ENCODE measurements at places on chromosomes 5 and 9.

- no peak for DNase-seq
These were observed 112.0 kb downstream of the DOCK8 start for GRCh38 chr9:326667-327066.

GRCh38 chr5:74651710-74652109, 11.2 kb upstream of the ENC1 start:
- no peak for DNase-seq

DNA sequence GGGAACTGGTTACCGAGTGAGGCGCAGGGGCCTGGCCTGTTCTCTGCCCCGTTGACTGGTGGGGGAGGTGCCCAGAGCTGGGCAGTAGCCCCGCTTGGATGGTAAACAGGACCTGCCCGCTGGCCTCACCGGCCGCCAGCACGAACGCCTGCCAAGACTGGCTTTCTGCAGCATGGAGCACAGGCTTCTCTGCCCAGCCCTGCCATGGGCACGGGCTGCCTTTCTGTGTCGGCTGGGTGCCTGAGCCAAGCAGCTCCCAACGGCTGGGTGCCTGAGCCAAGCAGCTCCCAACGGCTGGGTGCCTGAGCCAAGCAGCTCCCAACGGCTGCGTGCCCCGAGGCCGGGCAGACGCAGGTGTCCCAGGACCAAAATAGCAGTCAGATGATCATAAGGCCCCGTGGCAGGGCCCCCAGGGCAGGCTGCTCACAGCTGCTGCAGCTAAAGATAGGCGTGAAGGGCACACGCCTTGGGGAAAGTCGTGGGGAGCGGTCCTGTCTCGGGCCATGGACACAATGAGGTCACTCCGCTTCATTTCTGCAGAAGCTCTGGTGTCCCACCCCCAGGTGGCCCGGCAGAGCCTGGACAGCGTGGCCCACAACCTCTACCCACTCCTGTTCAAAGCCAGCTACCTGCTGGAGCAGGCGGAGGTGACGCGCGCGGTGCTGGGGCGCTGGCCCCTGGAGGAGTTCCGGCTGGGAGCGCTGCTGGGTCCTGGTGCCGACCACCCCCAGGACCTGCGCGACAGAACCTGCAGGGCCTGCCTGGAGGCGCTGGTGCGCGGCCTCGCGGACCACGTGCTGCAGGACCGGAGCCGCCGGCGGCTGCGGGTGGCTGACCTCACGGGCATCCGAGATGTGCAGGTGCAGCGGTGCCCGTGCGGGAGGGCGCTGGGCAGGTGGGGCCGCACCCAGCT, at the start of gene LRRC14B:
Gene LRRC14B (plus strand): TSS at position 460 of the 913 bp plus-strand sequence. CDS start 44 bp downstream, at position 504.
- no peak for DNase-seq

- DNase-seq = no peak
These were observed 107.3 kb downstream of the DAB2IP start for GRCh38 chr9:121758693-121759092.

Measured in activated T-cell treated with anti-CD3 and anti-CD28 coated beads for 1 hour (primary cell).